Right lung (tissue), 10 donors: ENCODE measurements at places on chromosomes 5 and 9.

- DNase-seq = no peak
These were observed 16.1 kb downstream of the ACTBL2 start for GRCh38 chr5:57466544-57466943.

DNA sequence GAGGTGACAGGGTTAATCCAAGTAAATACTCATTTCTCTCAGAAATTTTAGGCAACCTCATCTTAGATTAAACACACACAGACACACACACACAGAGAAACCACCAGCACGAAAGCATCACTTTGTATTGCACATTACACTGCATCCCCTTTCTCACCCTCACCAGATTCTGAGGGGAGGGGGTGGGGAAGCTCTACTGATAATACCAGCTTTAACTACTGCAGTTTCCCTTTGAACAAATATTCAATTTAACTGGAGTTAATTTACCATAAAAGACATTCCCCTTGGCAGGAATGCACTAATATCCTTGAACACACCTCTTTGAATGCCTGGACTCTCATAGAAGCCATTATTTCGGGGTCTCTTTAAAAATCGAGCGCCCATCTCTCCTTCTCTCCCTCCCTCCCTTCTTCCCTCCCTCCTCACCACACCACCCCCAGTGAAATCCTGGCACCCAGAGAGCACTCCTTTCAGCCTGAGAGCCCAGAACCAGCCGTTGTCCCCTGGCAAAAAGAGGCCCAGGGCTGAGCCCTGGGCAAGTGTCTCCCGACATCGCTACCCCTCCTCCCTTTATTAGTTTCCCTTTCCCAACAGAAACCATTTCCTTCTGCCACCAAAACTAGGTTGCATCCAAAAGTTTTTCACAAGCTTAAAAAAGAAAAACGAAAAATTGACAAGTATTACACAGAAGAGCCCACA is 2.8 kb upstream of the NFIB start:
- no peak for DNase-seq

GRCh38 chr5:72427016-72427415 is 80.2 kb downstream of the ZNF366 start:
- DNase-seq = no peak

- no peak for DNase-seq
These were observed 273.5 kb downstream of the NR2F1-AS1 start for GRCh38 chr5:93307557-93307956.

DNA sequence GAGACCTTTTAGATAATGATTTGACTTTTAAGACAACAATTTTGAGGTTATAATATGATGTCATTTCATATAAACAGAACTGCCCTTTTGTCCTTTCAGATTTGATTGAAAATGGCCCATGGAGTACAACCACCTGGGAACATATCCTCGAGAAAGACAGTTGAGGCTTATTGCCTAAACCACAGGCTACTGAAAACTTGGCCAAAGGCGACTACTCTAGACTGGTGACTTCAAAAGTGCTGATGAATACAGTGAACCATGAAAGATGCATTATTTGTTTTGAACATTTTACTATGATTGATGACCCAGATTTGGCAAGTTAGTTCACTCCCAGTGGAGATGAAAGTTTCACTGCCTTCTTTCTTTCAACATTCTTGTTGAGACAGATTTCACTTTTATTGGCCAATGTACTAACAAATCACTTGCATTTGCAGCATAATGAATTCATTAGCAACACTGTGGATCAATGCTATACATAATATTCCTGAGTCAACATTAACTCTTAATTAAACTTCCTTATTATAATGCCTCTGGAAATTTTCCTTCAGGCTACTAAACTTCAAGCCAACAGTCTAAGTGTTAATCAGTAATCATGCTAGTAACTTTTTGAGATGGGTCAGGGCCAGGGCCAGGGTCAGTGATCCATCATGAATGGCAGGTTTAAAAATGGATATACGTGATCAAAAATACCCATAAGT is 480.3 kb downstream of the RAB3C start:
- no peak for DNase-seq
